ENCODE measurements at places on chromosomes 3 and 15. TPM values are rescaled to one million over a fixed set of nuclear protein-coding genes. Genes with fewer than 3 reads are reported as not detected.

DNA sequence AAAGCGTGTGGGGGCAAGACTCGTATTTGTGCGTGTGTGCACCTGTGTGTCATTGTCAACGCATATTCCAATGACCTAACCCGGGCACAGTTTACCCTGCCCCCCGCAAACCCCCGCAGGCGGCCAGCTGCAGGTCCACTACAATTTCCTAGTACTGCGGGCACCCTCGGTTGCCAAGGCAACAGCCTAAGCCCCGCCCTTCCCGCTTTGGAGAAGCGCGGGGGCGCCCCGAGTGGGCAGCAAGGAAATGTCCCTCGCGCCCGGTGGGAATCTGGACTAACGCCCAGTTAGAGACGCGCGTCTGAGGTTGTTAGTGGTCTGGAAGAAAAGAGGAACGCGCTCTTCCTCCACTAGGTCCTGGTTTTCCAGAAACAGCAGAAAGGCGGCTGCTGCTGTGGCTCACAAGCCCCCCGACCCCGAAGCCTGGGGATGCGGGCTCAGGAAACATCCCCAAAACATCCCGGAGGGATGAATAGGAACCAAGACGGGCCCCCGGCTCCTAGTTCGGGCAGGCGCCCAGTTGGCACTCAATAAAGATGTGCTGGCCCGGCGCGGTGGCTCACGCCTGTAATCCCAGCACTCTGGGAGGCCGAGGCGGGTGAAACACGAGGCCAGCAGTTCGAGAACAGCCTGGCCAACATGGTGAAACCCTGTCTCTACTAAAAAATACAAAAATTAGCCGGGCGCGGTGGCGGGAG lies 1.1 kb downstream of the ABHD14A start:
- DNase-seq: no peak

GRCh38 chr15:32844118-32844711 lies 126.4 kb downstream of the GREM1 start:
- DNase-seq: no peak

DNA sequence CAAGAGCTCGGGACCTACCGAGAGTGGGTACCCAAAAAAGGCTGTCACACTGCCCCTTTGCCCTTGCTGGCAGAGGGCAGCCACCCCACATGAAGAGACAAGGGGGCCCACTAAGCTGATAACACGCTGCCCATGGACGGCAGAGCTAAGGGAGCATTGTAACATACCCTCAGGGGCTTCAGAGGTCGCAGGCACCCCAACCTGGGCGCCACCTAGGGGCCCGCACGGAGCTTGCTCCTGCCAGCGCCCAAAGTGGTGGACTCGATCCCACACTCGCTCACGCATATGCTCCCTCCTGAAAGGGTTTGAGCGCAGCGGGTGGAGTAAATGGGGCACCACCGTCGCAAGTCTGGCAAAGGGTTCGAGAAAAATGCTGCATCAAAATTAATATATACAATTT lies 975.4 kb downstream of the ZPLD1 start:
- DNase-seq: no peak

OCA2 gene
- total RNA-seq: not detected

IL20RB gene
- total RNA-seq: 1.5 TPM
